Stimulated activated CD4-positive, alpha-beta T cell treated with anti-CD3 and anti-CD28 coated beads, Interleukin-2, amount 100 ng/mL, for 48 hours (primary cell): ENCODE measurements at places on chromosomes 13 and 19.

DNA sequence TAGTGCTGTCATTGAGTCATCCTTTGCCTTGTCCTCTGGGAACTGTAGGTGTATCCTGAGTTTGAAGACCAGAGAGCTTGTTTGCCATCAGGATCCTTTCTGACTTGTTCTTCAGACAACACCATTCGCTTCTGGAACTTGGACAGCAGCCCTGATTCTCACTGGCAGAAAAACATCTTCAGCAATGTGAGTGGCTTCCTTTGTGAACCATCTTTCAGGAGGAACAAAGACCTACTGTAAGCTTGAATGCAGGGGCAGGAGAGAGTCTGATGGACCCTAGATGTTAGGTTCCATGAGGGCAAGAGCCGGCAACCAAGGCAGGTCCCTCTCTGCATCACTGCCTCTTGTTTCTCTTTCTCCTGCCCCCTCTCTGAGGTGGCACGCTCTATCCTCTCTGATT lies 26.7 kb downstream of the WDR62 start:
- no peak for DNase-seq

GRCh38 chr13:89749888-89750287 lies 1597.6 kb upstream of the MIR17HG start:
- DNase-seq, result no peak

DNA sequence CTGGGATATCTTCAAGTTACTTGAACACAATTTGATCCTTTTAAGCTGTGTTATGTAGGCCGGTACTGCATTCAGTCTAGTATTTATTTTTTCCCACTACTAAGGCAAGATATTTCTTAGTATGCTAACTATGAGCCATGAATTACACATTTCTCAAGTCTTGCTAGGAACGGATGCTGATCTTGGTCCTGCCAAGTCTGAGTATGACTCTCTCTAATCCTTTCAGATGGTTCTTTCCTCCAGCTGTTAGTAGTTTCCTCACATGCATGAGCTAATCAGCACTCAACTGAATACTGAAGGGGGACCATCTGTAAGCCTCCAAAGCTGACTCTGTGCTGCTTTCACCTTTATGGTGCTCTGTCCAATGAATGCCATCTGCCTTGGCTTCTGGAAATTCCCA lies 460.3 kb downstream of the KCTD12 start:
- DNase-seq, result no peak

GRCh38 chr19:8468761-8469373 lies 24.1 kb downstream of the HNRNPM start:
- DNase-seq, result no peak

GRCh38 chr19:49889687-49890348 lies 6.9 kb downstream of the IL4I1 start:
- peak; percentile 69 for DNase-seq

DNA sequence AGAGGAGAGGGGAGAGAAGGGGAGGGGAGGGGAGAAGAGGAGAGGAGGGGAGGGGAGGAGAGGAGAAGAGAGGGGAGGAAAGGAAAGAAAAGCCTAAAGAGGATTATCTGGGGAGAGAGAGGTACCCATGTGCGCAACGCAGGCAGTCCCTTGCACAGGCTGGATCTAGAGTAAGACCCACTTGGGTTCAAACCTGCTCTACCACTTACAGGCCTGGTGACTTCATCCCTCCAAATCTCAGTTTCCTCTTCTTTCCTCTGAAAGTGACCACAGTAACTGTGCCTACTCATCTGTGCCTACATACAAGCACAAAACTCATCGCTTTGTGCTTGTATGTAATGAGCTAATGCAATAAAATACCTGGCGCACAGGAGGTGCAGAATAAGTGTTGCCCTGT lies 732 bp upstream of the MAP1S start:
- DNase-seq, result no peak

- no peak for DNase-seq
Observed at GRCh38 chr13:28505543-28506135, 10.7 kb upstream of the FLT1 start.

- no peak for DNase-seq
Observed at GRCh38 chr19:48629599-48630295, 7.4 kb downstream of the DBP start.

DNA sequence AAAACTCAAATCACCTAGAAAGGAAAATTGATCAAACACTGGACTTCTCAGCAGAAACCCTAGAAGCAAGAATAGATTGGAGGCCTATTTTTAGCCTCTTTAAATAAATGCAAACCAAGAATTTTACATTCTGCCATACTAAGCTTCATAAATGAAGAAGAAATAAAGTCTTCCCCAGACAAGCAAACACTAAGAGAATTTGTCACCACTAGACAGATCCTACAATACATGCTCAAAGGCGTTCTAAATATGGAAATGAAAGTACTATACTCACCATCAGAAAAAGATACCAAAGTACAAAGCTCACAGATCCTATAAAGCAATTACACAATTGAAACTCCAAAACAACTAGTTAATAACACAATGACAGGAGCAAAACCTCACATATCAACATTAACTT lies 578.1 kb downstream of the UQCRFS1 start:
- no peak for DNase-seq

- DNase-seq, result no peak
Observed at GRCh38 chr19:8324186-8325050, 3.1 kb downstream of the RPS28 start.

DNA sequence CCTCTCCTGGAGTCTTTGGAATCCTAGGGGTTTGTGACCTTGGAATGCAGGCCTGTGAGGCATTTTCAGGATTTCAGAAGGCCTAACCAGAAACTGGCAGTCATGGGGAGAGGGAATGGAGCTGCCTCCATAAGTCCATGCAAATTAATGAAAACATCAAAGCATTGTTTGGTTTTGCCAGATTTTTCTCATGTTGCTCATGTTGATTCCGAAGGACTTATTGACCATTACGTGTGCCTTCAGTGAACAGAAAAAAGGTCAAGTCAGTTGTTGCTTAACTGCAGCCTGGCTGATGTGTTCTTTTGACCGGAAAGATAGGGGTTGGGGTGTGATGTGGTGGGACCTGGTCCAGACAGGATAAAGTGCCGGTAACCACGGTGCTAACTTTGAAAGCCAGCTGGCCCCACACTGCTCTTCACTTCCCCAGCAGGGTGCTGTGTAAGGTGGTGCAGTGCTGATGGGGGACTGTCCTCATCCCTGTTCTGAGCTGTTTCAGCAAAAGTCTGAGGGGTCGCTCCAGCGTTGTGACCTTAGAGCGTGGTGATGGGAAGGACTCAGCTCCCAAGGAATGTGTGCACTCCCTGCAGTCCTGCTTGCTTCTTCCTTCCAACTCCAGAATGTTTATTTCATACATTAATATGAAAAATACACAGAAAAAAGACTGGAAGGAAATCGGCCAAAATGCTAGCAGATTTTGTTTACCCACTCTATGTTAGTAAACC lies 3.5 kb downstream of the RNF113B start:
- no peak for DNase-seq

DNA sequence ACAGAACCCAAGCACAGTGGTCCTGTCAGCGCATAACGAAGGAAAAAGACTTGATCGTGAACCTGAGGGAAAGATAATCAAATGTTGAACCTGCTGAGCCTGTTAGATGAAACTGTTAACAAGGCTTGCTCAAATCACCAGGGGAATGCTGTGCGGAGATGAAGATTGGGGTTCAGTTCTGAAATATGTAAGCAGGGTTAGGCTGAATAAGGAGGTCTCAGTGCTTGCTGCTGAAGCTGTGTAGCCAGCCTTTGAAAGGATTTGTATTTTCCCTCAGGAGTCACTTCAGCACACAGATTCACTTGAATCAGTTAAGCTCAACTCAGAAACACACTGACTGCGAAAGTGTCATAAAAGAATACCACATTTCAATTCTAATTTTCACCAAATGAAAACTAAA lies 793.5 kb downstream of the OLFM4 start:
- DNase-seq, result no peak

DNA sequence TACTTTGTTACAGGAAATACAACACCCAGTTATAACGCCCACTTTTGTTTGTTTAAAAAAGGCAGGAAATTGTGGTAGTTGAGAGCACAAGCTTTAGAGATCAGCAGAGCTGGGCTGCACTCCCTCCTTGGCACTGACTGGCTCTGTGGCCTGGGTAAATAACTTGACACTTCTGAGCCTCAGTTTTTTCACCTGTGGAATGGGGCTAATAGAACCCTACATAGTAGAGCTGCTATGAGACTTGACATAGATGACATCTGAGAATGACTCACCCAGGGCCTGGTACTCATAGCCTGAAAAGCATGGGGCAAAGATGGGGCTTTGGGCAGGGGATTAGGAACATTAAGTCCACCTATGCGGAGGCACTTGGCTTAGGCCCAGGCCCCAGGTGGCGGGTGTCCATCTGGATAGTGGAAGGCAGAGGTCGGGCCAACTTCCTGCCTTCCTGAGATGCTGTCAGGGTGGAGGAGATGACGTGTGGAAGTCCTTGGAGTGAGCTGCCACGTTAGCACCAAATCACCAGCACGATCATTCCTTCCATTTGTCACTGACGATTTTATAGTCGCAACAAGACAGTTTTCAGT lies 159.1 kb downstream of the KATNAL1 start:
- no peak for DNase-seq

DNA sequence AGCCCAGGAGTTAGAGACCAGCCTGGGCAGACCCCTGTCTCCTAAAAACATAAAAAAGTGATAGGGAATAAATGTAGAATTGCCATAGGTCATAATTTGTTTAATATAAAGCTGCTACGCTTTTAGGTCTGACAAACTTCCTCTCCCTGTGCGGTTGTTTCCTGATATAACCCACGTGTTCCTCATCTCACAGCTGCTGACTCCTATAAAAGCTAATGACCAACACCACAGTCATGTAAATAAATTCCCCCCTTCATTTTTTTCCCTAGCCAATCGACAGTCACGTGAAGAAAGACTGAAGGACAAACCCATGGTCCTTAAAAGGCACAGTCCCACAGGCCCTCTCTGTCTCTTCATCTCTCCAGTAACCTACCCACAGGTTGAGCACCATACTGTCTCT lies 27.5 kb downstream of the ZNF266 start:
- no peak for DNase-seq

- no peak for DNase-seq
Observed at GRCh38 chr19:10730932-10731331, 13.1 kb downstream of the DNM2 start.

- DNase-seq, result no peak
Observed at GRCh38 chr13:78600280-78600883, 3.0 kb downstream of the POU4F1 start.

- DNase-seq, result peak; percentile 58
Observed at GRCh38 chr19:45404557-45405434, at the start of gene PPP1R13L. Gene PPP1R13L (minus strand): TSS chr19:45405069. CDS start chr19:45398318, 6,751 bp downstream.

DNA sequence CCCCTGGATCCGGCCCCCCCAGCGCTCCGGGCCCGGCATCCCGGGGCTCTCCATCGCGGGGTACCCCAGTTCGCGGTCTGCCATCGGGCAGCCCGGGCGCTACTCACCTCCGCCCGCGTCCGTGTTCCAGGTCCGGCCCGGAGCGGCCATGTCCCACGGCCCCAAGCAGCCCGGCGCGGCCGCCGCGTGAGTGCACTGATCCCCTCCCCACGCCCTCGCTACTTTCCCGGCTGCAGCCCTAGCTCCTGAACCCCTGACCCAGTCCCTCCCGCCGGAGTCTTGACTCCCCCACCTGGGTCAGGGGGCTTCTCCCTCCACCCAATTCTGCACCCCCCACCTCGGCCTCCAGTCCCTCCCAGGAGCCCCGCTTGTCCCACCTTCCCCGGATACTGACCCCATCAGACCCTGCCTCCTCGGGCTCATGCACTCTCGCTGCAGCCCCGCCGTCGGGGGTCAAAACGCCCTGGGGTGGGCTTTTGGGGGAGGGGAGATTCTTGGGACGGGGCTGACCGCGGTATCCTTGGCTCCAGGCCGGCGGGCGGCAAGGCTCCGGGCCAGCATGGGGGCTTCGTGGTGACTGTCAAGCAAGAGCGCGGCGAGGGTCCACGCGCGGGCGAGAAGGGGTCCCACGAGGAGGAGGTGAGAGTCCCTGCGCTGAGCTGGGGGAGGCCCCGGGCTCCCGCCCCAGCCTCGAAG lies 566 bp downstream of the HMG20B start:
- peak; percentile 34 for DNase-seq

- no peak for DNase-seq
Observed at GRCh38 chr13:96940961-96941360, 53.3 kb downstream of the OXGR1 start.

GRCh38 chr13:74107598-74107997 lies 26.6 kb downstream of the KLF12 start:
- no peak for DNase-seq

- no peak for DNase-seq
Observed at GRCh38 chr13:101727118-101727517, 274.6 kb downstream of the ITGBL1 start.

DNA sequence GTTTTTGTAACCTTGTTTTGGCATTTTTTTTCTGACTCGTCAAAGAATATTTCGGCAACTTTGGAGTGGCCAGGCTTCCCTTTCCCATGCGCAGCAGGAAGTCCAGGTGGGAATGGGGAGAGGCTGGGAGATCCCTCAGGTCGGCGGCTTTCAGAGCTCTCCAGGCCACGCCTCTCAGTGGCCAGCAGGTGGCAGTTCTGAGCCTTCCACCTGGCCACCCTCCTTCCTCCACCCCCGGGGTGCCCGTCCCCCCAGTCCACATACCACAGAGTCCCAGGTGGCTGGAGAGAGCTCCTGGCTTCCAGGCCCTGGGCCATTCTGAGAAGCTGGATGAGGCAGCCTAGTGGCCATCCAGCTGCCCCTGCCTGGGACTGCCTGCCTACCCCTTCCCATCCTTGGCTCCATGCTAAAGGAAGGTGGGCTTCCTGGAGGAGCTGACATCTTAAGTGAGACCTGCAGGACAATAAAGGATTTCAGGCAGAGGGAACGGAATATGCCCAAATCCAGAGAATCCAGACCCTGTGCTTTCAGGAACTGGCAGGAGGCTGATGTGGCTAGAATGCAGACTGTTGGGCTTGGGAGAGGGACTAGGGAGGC lies 46.3 kb downstream of the CCNE1 start:
- no peak for DNase-seq

- DNase-seq, result no peak
Observed at GRCh38 chr13:27578121-27579030, 42.0 kb downstream of the LNX2 start.

GRCh38 chr13:114078461-114079451 lies 53.7 kb downstream of the RASA3 start:
- no peak for DNase-seq

GRCh38 chr13:83086948-83087347 lies 795.3 kb downstream of the SLITRK1 start:
- no peak for DNase-seq

GRCh38 chr13:50797091-50797490 lies 46.4 kb downstream of the DLEU7 start:
- no peak for DNase-seq

GRCh38 chr19:6501740-6502648 lies at the start of gene TUBB4A:
Gene TUBB4A (minus strand): TSS chr19:6502309. CDS start chr19:6502212, 97 bp downstream.
- DNase-seq, result no peak
